NCI-H446 (cell line): ENCODE measurements at places on chromosomes 1 and 21.
A peak's percentile ranks its signal among the peaks of the same experiment; 100 is the strongest.

GRCh38 chr1:157798211-157798610, 21.3 kb upstream of the FCRL2 start:
- no peak for DNase-seq

GRCh38 chr1:43705982-43706597, 1.2 kb upstream of the ST3GAL3 start:
- DNase-seq: no peak

- DNase-seq: no peak
Measured at GRCh38 chr1:227763246-227764018, 28.2 kb downstream of the SNAP47 start.

GRCh38 chr1:230749150-230749549, 2.0 kb downstream of the CAPN9 start:
- no peak for DNase-seq

- DNase-seq: peak; percentile 48
Measured at GRCh38 chr1:221439747-221440501, 302.0 kb downstream of the DUSP10 start.

DNA sequence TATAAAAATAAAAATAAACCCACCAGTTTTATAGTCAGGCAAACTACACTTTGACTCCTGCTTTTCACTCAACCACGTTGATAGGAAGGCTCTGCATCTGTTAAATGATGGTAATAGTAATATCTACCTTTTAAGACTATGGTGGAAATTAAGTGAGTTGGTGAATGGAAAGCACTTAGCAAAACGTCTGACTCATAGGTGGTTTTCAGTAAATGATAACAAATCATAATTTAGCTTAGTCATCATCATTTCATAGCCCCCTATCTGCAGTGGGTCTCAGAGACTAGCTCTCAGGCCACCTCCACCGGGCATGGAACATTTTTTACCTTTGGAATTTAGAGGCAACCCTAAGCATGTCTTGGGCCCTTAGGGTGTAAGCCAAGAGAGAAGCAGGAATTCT, 160.0 kb downstream of the PDE4B start:
- no peak for DNase-seq

- no peak for DNase-seq
Measured at GRCh38 chr1:230400007-230400344, 26.2 kb downstream of the PGBD5 start.

DNA sequence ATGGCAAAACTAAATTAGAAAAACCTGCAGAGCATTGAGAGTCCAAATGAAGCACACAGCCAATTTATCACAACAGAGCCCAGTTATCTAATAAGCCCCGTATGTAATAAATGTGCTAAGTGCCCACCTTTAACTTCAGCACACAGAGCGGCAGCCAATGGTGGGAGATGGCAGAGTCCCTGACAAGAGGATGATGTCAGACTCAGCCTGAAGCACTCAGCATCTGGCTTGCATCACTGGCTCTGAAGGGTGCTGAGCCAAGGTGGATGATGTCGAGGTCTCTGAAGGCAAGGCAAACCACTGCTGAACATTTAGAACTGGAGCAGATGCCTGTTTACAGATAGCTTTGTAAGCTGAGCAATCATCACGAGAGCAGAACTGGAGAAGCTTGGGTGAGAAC, 118.3 kb downstream of the NUF2 start:
- no peak for DNase-seq

- DNase-seq: no peak
Measured at GRCh38 chr1:60973668-60974067, 108.7 kb upstream of the NFIA start.
